Dorsolateral prefrontal cortex (tissue), 122 donors: ENCODE measurements at places on chromosomes 6 and 20. TPM values are rescaled to one million over a fixed set of nuclear protein-coding genes. Genes with fewer than 3 reads are reported as not detected.
A peak's percentile ranks its signal among the peaks of the same experiment; 100 is the strongest.

LY6G6D gene
- total RNA-seq = not detected

ADAM33 gene
- total RNA-seq = 8.2 TPM

LCA5 gene
- 9.7 TPM for total RNA-seq

DNA sequence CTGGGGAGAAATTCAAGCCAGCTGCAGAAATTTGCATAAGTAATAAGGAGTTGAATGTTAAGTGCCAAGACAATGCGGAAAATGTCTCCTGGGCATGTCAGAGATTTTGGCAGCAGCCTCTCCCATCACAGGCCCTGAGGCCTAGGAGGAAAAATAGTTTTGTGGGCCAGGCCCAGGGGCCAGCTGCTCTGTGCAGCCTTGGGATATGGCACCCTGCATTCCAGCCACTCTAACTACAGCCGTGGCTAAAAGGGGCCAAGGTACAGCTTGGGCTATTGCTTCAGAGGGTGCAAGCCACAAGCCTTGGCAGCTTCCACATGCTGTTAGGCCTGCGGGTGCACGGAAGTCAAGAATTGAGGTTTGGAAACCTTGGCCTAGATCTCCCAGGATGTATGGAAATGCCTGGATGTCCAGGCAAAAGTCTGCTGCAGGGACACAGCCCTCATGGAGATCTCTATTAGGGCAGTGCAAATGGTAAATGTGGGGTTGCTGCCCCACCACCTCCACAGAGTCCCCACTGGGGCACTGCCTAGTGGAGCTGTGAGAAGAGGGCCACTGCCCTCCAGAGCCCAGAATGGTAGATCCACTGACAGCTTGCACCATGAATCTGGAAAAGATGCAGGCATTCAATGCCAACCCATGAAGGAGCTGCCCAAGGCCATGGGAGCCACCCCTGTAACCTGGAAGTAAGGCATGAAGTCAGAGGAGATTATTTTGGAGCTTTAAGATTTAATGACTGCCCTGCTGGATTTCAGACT is 126.5 kb downstream of the DTNBP1 start:
- no peak for DNase-seq

ECT2L gene
- total RNA-seq = 0.36 TPM

DNA sequence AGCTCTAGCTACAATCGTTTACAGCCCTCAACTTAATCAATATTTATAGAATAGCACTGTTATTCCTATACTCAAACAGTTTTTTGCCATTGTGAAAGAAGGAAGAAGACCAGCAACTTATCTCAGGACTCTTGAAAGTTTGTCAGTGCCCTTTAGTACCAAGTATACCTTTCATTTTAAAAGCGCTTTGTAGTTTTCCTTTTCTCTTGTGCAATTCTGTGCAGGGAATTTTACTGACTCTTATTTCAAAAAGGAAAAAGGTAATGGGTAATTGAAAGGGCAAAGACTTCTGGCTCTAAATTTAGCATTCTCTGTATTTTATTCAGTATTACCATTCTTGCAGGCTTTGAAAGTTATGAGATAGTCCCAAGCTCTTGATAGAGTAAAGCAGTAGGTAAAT is 16.8 kb upstream of the RHAG start:
- DNase-seq = no peak

NKAPL gene
- 4.0 TPM for total RNA-seq

DNA sequence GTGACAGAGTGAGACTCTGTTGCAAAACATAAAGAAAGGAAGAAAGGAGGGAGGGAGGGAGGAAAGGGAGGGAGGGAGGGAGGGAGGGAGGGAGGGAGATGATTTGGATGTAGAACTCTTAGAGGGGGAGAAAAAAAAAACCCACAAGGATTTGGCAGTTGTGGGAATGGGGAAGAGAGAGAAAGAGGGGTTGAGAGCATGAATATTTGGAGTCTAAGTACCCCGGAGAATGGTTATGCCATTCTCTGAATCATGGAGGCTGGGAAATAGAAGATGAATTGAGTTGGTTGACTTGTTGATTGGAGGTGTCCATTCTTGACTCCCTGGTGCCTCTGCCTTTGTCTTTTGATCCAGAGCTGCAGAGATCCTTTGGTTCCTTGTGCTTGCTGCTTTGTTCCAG is 35.7 kb downstream of the RALY start:
- no peak for DNase-seq

DNA sequence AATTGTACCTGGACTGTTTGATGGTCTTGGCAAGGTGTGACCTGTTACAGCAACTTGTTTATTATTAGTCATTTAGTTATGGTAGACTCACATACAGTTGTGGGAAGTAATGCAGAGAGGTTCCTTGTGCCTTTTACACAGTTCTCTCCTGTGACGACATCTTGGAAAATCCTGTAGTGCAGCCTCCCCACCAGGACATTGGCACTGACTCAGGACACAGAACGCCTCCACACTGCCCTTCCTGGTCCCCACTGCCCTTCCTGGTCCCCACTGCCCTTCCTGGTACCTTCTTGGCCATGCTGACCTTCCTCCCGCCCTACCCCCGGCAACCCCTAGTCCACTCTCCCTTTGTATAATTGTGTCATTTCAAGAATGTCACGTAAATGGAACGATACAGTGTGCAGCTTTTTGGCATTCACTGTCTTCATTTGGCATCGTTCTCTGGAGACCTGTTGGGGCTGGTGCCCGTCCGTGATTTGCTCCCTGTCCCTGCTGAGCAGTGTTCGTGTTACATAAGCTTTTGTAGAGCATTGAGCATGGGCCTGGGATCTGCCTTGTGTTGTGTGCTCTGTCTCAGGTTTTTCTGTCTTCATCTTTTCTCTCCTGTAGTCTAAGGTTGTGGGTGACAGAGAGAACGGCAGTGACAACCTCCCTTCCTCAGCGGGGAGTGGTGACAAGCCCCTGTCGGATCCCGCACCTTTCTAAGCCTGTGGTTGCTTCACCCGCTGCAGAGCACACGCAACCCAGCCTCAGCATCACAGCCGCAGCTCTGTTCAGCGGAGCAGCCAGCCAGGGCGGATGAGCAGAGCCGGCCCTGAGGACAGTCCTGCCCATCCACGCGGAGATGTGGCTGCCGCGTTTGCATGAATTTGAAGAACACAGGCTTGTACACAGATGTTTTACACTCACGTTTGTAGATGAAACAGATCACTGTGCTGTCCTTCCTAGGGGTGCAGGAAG is 5.4 kb upstream of the DNAJC5 start:
- DNase-seq = no peak

TOX2 gene
- total RNA-seq = 16.2 TPM

EYS gene
- total RNA-seq = 0.70 TPM

EEF1A2 gene
- total RNA-seq = 562 TPM

FAM217A gene
- total RNA-seq = not detected

DNA sequence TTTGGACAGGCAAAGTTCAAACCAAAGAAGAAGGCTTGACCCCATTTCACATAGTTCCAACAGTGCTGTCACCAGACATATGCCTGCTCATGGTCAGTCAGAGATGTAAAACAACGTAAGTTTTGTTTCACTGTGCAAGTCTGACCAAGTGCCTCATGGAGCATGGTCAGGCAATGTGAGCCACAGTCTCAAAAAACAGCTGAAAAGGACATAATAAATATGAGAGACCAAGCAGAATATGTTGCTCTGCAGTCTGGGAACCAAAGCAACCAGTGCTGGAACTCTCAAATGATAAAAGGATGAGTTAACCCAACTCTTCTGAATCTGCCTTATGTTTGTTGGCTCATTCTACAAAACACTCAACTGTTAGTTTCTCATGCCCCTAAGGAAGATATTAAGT is 39.9 kb upstream of the DST start:
- DNase-seq = peak; percentile 14

DDX43 gene
- total RNA-seq = 0.57 TPM

GRCh38 chr20:39503902-39504709 is 542.0 kb downstream of the DHX35 start:
- DNase-seq = no peak

- no peak for DNase-seq
These were observed 20.6 kb upstream of the ARHGAP18 start for GRCh38 chr6:129730477-129731165.

DNA sequence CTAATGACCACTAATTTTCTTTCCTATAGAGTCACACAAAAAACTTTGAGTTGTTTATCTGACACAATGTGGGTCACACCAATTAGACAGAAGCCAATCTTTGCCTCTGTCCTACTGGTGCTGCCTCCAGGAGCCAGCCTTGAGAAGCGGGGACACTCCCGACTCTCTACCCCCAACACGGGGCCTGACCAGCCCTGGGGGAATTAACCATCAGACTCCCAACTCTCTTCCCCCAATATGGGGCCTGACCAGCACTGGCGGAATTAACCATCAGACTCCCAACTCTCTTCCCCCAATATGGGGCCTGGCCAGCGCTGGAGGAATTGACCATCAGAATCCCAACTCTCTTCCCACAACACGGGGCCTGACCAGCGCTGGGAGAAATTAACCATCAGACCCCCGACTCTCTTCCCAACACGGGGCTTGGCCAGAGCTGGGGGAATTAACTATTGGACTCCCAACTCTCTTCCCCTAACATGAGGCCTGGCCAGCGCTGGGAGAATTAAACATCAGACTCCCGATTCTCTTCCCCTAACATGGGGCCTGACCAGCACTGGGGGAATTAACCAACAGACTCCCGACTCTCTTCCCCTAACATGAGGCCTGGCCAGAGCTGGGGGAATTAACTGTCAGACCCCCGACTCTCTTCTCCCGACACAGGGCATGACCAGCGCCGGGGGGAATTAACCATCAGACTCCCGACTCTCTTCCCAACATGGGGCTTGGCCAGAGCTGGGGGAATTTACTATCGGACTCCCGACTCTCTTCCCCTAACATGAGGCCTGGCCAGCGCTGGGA is 12.5 kb downstream of the CST7 start:
- DNase-seq = no peak

HDGFL1 gene
- 1.7 TPM for total RNA-seq

MOG gene
- 132 TPM for total RNA-seq

TXLNB gene
- 1.3 TPM for total RNA-seq

- DNase-seq = no peak
These were observed 18.9 kb downstream of the TRMT6 start for GRCh38 chr20:5931411-5931810.

DNA sequence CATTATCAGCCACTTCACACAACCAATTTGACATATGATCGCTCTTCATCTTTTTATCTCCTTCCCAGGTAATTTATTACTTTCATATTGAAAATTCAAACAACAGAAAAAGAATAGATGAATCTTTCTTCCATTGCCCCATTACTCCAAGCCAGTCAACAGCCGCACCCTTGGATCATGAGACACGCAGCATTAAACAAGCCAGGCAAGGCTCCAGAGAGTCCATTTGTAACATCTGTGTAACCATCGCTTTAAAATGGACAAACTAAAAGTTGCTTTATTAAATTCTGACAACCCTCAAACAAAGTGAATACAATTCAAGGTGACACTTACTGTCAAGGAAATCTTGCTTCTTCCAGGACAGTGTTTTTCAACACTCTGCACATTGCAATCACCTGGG is 200.3 kb downstream of the EPM2A start:
- no peak for DNase-seq
